ENCODE measurements at places on chromosomes 7 and 10. TPM values are rescaled to one million over a fixed set of nuclear protein-coding genes. Genes with fewer than 3 reads are reported as not detected.

The ERV3-1 gene
- polyA plus RNA-seq: 15.2 TPM

GRCh38 chr10:46287846-46288477, 1.2 kb downstream of the ANTXRL start:
- H3K36me3 ChIP-seq: no peaks in the 10 kb centered on the region
- H3K27me3 ChIP-seq: peaks cover 8% of the 10 kb centered on the region
- peaks cover 2% of the 10 kb centered on the region for H3K4me1 ChIP-seq
- no peak overlapping the region for H3K4me3 ChIP-seq

The DGKI gene
- polyA plus RNA-seq: 10.4 TPM

DNA sequence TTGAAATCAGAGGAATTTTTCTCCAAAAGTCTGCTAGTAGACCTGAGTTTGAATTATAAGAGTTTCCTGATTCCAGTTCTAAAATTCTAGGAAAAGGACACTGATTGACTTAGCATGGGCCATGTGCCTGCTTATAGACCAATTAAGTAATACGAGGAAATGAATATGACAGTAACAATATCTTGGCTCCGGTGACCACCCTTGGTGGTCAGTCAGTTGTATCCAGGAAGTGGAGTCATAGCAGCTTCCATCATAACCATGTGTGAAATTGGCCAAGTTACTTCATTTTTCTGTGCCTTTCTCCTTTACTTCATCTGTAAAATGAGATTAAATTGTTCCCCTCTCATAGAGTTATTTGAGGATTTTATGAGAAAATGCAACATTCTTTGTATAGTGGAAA, 66.9 kb downstream of the MTPAP start:
- no peak for DNase-seq
- H3K36me3 ChIP-seq: no peaks in the 10 kb centered on the region
- H3K4me3 ChIP-seq: no peak overlapping the region
- no peak overlapping the region for H3K27ac ChIP-seq

- no peak overlapping the region for H3K4me3 ChIP-seq
- H3K4me1 ChIP-seq: peaks cover 19% of the 10 kb centered on the region
- no peak for DNase-seq
Measured at GRCh38 chr10:110399106-110399964, 94.6 kb upstream of the SMNDC1 start.

GRCh38 chr7:47581804-47582763, at the start of gene TNS3:
TSS of gene TNS3 (minus strand) at chr7:47582111. CDS start at chr7:47439636, 142,475 bp downstream.
- peaks cover 24% of the 10 kb centered on the region for H3K27me3 ChIP-seq
- no peak for DNase-seq

Measured in GM12878 (cell line).